Left kidney (tissue), 8 donors: ENCODE measurements at places on chromosomes 1 and 21. TPM values are rescaled to one million over a fixed set of nuclear protein-coding genes. Genes with fewer than 3 reads are reported as not detected.

The LMO4 gene
- 116 TPM for polyA plus RNA-seq

The KIF21B gene
- 2.7 TPM for polyA plus RNA-seq

The C4BPA gene
- 0.52 TPM for polyA plus RNA-seq

The KRTAP7-1 gene
- not detected for polyA plus RNA-seq

The LEPR gene
- polyA plus RNA-seq = 8.9 TPM

The APCS gene
- polyA plus RNA-seq = not detected

The KCNK1 gene
- polyA plus RNA-seq = 6.2 TPM

The WNT9A gene
- polyA plus RNA-seq = 1.3 TPM

The ATAD3C gene
- polyA plus RNA-seq = 1.7 TPM

The LSM10 gene
- polyA plus RNA-seq = 20.3 TPM

The GABRD gene
- 2.1 TPM for polyA plus RNA-seq

The RHBDL2 gene
- polyA plus RNA-seq = 1.4 TPM

The CLIC4 gene
- 195 TPM for polyA plus RNA-seq

The CFAP74 gene
- polyA plus RNA-seq = 0.76 TPM

The RAB7B gene
- 2.3 TPM for polyA plus RNA-seq

The CATSPERE gene
- 2.7 TPM for polyA plus RNA-seq

The OR2L2 gene
- polyA plus RNA-seq = 0.13 TPM
